ENCODE measurements at places on chromosomes 7 and 10. TPM values are rescaled to one million over a fixed set of nuclear protein-coding genes. Genes with fewer than 3 reads are reported as not detected.

HGF gene
- 3.2 TPM for total RNA-seq

GPER1 gene
- total RNA-seq = 20.8 TPM

MMP21 gene
- total RNA-seq = not detected

PDK4 gene
- 18.9 TPM for total RNA-seq

TMEM106B gene
- total RNA-seq = 54.5 TPM

ASB4 gene
- 0.40 TPM for total RNA-seq

ELFN1 gene
- 0.25 TPM for total RNA-seq

TAS2R41 gene
- total RNA-seq = not detected

CCDC172 gene
- total RNA-seq = not detected

UTF1 gene
- not detected for total RNA-seq

OR2A1 gene
- total RNA-seq = not detected

PSD gene
- 26.1 TPM for total RNA-seq

TFEC gene
- total RNA-seq = 2.9 TPM

CCDC126 gene
- total RNA-seq = 12.2 TPM

BHLHA15 gene
- 3.3 TPM for total RNA-seq

EXOSC1 gene
- 22.6 TPM for total RNA-seq

P4HA1 gene
- 14.1 TPM for total RNA-seq

UCN3 gene
- total RNA-seq = 4.5 TPM

HPSE2 gene
- 2.8 TPM for total RNA-seq

NODAL gene
- not detected for total RNA-seq

COMMD3 gene
- 38.4 TPM for total RNA-seq

NOC3L gene
- 6.6 TPM for total RNA-seq

ACSL5 gene
- total RNA-seq = 301 TPM

CCL24 gene
- 21.7 TPM for total RNA-seq

DDC gene
- 69.3 TPM for total RNA-seq

BZW2 gene
- 52.9 TPM for total RNA-seq

MSANTD7 gene
- 12.2 TPM for total RNA-seq

CASTOR2 gene
- total RNA-seq = 7.5 TPM

CPVL gene
- total RNA-seq = 4.7 TPM

TRPV5 gene
- total RNA-seq = not detected

NOS3 gene
- 2.7 TPM for total RNA-seq

VWA2 gene
- 1.5 TPM for total RNA-seq

RGS10 gene
- total RNA-seq = 28.9 TPM

VIPR2 gene
- 0.55 TPM for total RNA-seq

SPDYE2B gene
- not detected for total RNA-seq

AKR1B15 gene
- total RNA-seq = 7.8 TPM

PDE6C gene
- not detected for total RNA-seq

SAP25 gene
- total RNA-seq = 1.1 TPM

LRIT1 gene
- total RNA-seq = not detected

PDZD7 gene
- total RNA-seq = 0.21 TPM

BCL7B gene
- 60.8 TPM for total RNA-seq

SUV39H2 gene
- total RNA-seq = 7.9 TPM

PARG gene
- 31.6 TPM for total RNA-seq

FBH1 gene
- 75.3 TPM for total RNA-seq

PTF1A gene
- total RNA-seq = not detected

SPDYE9 gene
- not detected for total RNA-seq

OAT gene
- 61.0 TPM for total RNA-seq

RPEL1 gene
- total RNA-seq = not detected

CPXM2 gene
- total RNA-seq = 11.6 TPM

MSRB2 gene
- total RNA-seq = 43.7 TPM

SFRP4 gene
- 0.39 TPM for total RNA-seq
